Kidney glomerular epithelial cell (primary cell): ENCODE measurements at places on chromosomes 7 and 10.
A peak's percentile ranks its signal among the peaks of the same experiment; 100 is the strongest.

DNA sequence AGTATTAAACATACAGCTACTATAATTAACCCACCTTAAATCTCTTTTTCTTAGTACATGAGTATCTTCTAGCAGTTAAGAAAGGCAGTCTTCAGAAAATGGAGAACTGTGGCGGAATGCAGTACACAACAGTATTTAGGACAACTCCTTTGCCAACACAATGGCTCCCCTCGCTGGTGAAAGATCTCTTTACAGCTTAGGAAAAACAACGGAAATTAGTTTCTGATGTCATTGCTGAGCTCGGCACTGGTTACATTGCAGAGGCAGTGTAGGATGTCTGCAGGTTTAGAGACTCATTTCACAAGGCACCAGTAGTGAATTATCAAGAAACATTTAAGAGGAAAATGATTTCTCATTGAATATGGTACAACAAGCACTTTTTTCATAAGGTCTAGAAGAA lies 43.4 kb downstream of the GLRX3 start:
- peak; percentile 44 for DNase-seq

DNA sequence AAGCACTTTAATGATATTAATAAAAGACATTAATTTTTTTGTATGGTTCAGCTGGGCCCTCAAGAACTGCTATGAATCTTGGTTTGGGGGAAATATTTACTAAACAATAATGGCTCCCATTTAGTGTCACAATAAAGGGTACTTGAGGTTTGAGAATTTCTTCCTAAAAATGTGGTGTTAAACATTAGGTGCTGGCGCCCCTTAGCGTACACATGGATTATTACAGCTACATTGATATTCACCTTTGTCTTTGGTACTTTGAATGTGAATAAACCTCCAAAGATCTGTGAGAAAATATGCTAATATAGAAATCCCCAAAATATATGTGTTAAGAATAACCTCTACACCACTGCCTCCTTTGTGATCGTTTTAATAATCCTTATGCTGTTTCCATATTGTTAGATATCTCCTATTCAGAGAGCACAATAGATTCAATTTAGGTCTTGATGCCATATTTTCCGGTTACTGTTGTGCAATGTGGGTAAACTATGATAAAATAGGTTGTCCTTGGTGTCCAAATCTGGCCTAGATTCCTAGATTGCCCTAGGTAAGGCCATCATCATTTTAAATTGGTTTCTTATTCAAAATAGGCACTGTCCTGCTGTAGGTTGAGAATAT lies 161.8 kb upstream of the CACNA2D1 start:
- DNase-seq: peak; percentile 26

GRCh38 chr10:78600740-78601139 lies 468.0 kb upstream of the ZMIZ1 start:
- peak; percentile 16 for DNase-seq

DNA sequence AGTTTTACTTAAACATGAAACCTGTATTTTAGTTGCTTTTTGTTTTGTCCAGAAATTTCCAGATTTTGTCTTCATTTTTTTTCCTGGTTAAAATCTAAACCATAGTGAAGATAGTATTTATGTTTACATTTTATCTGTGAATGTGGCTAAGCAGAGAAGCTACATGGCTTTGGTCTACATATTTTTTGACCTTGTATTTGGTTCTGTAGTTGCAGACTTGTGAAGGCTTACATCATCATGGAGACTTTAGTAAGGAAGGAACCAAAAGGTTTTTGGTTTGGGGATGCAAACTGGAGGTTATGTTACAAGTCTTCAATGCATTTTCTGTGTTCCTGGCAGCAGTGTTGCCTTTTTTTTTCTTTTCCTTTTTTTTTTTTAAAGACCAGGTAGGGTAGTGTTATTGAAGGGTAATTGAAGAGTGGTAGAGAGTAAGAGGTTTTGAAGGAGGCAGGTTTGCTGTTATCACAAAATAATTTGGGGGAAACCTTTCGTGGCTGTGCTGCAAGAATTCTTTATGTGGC lies 30.9 kb upstream of the VDAC2 start:
- DNase-seq: no peak

- no peak for DNase-seq
Observed at GRCh38 chr7:122135275-122135674, 8.8 kb downstream of the AASS start.

DNA sequence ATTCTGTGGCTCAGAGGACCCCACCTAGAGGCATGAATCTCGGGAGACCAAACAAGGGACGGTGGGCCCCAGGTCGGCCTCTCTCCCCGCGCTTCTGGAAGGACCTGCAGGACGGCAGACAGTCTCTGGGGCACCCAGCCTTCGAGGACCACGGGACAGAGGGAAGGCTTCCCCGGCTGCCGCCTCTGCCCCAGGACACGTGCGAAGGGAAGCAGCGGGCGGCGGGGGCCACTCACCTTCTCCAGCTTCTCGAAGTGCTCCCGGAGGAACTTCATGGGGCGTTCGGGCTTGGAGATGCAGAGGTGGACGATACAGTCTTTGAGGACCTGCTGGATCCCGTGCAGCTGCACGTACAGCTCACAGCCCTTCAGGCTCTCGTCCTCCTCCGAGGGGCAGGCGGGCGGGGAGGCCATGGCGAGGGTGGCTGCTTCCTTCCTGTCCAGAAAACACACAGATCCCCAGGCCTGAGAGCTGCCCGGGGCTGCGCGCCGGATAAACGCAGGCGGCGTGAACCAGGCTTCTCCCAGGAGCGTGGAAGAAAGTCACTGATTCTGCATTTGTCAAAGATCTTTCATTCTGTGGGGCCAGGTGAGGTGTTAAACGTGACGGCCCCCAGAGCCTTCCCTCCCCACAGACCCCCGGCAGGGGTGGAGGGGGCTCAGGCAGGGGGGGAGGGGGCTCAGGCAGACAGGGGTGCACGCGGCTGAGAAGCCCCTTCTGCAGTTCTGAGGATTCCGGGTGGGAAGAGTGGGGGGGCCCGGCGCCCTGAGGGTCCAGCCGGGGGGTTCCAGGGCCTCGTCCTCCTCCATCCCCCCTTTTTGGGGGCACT lies 15.2 kb upstream of the DNAAF5 start:
- no peak for DNase-seq

- DNase-seq: no peak
Observed at GRCh38 chr7:17329440-17329839, 31.0 kb downstream of the AHR start.

DNA sequence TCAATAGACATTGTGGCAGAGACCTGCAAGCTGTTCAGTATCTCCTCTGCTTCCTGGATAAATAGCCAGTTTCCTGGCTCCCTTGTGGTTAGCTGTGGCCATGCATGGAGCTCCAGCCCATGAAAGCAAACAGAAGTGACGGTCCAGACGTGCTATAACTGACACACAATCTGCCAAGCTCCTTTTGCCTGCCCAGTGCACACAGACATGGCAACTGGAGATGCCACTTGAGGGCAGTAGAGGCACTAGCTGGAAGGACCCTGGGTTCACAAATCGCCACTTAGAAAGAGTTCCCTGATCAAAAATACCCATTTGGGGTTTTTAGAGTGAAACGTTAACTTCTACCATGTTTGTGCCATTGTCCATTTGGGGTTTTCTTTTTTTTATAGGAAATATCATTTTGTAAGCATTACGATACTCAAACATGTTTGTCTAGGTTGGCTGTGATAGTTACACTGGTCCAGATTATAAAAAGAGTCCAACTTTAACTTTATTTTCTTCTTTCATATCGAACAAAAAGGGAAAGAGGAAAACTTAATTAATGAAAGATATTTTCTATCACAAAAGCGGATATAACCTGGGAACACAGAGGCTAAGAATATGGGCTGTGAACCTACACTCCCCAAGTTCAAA lies 31.3 kb downstream of the KIN start:
- peak; percentile 11 for DNase-seq

GRCh38 chr10:131620314-131620713 lies 280.5 kb upstream of the PPP2R2D start:
- no peak for DNase-seq

GRCh38 chr7:116390363-116390762 lies 109.2 kb upstream of the CAV2 start:
- no peak for DNase-seq

- DNase-seq: no peak
Observed at GRCh38 chr7:151735186-151735850, 141.6 kb downstream of the PRKAG2 start.

DNA sequence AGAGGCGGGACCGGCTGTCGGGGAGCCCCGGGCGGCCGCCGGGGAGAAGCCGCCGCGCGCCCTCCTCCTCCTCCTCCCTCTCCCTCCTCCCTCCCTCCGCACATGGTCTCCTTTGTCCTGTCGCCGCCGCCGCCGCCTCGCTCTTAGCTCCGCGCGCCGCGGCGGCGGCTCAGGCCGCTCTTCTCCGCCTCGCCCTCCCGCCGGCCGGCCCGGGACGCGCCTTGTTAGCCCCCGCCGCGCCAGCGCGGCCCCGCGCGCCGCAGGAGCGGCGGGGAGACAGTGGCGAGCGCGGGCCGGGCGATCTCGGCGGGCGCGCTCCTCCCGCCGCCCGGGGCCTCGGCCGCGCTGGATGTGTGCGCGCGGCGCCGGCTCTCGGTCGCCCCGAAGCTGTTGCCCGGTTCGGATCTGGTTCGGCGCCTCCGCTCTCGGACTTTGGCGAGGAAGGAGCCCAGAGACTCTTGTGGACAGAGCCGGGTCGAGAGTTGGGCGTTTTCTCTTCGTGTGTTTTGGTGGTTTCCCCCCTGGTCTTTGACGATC lies 437.4 kb upstream of the GALNT17 start:
- DNase-seq: no peak

GRCh38 chr7:50397320-50397970 lies 52.7 kb downstream of the FIGNL1 start:
- DNase-seq: no peak

DNA sequence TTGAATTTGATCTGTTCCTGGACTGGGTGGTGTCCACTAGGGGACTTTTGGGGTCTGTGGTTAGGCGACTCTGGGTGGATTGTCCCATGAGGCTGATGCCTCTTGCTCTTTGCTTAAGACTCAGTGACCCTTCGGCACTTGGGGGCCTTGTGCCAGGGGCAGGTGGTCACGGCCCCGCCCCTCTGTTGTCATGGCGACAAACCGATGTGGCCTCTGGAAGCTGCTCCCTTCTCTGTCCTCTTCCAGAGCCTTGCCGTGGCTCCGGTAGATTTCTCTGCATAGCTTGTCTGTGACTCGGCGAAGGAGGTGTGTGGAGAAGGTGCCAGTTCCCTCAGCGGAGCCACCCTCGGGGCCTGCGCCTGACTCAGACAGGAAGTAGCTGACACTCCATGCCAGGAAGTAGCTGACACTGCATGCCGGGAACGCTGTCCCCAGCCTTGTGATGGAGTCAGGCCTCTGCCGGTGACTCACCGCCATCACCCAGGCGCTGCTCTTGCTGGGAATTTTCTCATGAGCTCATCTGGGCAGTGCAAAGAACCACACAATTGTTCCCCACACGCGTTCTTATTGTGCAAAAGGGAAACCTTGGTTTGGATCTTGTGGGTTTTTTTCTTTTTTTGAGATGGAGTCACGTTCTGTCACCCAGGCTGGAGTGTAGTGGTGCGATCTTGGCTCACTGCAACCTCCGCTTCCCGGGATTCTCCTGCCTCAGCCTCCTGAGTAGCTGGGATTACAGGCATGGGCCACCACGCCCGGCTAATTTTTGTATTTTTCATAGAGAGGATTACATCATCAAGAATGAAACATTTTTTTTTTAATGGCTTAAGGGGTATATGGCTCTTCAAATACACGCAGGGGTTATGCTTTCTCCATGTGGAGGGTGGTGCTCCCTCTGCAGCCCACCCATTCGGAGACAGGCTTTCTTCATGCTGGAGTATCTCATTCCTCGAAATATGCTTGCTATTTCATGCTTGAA lies 72.6 kb downstream of the PFKFB3 start:
- DNase-seq: peak; percentile 94

GRCh38 chr7:135253851-135254771 lies 20.5 kb downstream of the STRA8 start:
- peak; percentile 66 for DNase-seq

DNA sequence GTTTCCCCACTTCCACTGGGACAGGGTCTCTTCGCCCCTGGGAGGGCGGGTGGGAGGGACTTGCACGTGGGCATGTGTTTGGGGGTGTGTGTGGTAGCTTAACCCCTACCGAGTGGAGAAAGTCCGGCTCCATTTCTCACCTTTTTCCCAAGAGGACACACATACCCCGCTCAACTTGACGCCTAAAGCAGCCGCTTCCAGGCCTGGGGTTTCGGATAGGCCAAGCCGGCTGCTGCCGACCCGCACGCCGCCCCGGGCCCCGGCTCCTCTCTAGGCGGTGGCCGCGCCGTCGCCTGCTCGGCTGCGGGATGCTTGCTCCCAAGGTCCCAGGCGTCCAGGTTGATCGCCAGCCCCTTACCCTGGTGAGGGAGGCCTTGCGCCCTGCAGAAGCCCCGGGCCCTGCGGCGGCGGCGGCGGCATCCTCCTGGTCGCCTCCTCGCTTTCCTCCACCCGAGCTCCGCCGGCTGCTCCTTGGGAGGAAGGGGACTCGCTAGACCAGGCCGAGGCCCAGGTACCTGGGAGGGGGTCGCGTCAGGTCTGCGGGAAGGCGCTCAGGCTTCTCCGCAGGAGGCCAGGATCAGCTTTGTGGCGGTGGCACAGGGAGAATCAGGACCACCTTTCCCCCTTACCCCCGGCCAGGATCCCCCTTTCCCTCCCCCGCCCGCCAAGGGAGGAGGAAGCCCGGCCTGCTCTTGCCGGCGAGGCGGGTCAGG lies 3.2 kb upstream of the GATA3 start:
- DNase-seq: no peak

GRCh38 chr10:43273543-43273942 lies 6.7 kb upstream of the RASGEF1A start:
- no peak for DNase-seq

DNA sequence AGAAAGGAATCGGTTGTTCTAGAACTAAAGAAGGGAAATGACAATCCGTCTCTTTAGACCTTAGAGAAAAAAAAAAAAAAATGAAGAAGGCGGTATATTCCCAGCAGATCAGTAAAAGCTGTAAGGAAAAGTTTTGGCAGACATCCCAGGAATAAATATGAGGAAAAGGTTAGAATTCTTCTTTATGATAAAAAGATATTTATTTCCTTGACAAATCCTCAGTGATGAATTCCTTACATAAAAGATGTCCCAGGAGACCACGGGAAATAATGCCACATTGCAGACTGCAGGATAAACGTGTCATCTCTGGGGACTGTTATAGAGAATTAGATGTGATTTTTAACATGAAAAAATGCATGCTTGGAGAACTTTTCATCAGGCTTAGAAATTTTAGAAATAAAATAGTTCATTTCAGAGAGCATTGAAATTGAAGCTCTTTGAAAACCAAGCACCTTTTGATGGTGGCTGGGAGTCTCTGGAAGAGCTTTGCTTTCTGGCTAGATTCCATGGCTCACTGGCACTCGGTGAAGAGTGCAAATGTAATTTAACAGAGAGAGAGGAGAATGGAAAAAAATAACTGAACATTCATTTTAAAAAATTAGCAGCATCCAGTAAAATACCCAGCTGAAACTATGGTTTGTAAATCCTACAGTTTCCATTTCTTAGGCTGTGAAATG lies 98.2 kb downstream of the PRPF18 start:
- DNase-seq: no peak

GRCh38 chr7:12771378-12771877 lies 84.0 kb downstream of the ARL4A start:
- no peak for DNase-seq

DNA sequence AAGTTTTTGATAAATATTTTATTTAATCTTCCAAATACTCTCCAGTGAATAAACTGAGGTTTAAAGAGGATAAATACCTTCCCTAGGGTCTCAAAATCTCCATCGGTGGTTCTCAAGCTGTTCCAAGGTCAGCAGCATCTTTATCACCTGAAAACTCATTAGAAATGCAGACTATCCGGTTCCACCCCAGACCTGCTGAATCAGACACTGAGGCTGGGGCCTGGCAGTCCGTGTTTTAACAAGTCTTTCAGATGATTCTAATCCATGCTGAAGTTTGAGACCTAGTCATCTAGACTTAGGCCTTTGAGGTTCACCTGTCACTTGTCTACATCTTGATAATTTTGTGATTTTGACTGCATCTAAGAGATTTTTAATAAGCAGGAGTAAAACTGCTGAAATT lies 37.5 kb downstream of the PLEKHA8 start:
- DNase-seq: no peak
